ENCODE measurements at places on chromosomes 1 and 21.

DNA sequence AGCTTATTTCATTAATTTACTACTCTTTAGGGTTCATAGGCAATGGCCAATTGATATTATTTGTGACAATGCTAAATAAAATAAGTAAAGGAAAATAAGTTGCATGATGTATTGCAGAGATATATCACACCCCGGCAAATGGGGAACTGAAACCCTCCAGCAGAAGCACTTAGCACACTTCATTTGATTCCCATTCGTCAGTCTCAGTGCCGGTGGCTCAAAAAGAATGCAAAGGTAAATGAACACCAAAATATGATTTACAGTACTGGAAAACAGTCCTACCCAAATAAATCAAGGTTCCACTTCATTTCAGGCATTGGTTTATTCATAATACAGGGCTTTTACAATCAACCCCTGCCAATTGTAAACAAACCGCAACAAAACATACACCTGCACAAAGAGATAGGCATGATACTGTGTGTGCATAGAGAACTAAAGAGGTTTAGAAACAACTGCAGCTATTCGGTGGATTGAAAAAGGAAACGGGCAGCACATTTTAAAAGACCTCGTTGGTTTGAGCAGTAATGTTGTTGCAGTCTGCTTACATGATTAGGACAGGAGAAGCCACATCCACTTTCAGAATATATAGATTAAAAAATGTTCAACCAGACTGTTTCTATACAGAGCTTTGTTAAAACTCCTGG lies 1019.2 kb downstream of the TTLL7 start:
- no peak for DNase-seq

DNA sequence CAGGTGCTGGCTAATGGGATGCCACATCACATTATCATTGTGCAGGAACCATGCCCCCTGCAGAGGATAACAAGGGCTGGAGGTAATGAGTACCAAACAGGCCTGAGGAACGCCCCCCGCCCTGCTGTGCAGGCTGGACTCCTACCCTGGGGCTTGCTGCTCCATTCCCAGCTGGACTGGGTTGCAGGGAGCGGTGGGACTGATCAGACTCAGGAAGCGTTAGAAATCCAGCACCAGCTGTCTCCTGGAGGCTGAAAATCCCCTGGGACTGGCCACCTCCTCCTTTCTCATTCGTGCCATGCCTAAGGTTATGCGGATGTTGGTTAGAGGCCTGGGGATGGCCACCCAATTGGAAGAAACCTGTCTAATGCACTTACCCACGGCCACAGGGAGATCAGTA lies 36.9 kb upstream of the POU3F1 start:
- no peak for DNase-seq

GRCh38 chr1:46784666-46785065 lies 14.2 kb upstream of the CYP4B1 start:
- no peak for DNase-seq

DNA sequence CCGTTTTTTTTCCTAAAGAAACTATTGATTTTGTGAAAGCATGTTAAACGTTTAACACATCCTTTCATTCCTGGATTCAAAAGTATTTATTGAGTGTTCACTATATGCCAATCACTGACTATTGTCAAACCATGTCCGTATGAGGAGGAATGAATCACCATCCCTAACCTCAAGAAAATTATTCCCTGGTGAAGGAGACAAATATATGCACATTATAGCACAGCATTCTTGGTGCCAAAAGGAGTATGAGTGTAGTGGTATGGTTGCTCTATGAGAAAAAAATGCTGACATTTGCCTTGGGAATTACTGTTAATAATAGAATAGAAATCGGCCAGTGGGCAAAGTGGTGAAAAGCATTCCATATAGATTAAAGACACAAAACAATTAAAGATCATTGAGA lies 1390.1 kb downstream of the MRPL39 start:
- no peak for DNase-seq

DNA sequence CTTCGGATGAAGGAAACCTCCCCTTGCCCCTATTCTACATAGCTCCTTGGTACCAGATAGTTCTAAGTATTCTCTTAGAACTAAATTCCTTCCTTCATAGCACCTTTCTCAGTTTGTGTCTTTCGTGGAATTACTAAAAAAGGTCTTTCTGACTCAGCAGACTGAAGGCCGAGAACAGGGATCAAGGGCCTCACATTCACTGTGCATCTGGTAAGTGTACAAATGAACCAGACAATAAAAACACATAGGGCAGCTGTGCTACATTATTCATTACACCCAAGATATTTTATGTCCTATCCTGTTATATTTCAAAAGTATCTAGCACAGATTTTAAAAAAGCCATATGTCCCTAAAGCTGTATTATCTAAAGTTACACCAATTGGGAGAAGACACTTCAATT lies 62.9 kb upstream of the HP1BP3 start:
- no peak for DNase-seq

DNA sequence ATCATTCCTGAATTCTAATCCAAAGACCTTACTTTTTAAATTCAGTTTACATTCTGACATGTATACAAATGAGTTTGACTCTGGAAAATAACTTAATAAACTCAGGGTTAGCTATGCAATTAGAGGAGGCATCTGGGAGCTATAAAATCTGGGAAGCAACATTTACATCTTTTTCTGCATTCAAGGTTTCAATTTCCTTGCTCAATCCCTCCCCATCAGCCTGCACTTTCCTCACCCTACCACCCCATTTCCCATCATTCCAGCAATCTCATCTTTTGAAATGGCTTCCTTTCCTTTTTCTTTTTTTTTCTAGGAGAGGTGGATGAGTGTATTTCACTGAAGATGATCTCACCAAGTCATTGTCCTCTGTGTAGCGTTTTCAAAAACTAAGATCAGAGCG lies 65.3 kb upstream of the BEND5 start:
- DNase-seq = no peak

GRCh38 chr1:53578358-53578757 lies 119.2 kb downstream of the DMRTB1 start:
- DNase-seq = no peak

- DNase-seq = no peak
Observed at GRCh38 chr1:16134066-16134801, 21.6 kb downstream of the EPHA2 start.
